ENCODE measurements at places on chromosomes 16 and 17. TPM values are rescaled to one million over a fixed set of nuclear protein-coding genes. Genes with fewer than 3 reads are reported as not detected.
A peak's percentile ranks its signal among the peaks of the same experiment; 100 is the strongest.

DNA sequence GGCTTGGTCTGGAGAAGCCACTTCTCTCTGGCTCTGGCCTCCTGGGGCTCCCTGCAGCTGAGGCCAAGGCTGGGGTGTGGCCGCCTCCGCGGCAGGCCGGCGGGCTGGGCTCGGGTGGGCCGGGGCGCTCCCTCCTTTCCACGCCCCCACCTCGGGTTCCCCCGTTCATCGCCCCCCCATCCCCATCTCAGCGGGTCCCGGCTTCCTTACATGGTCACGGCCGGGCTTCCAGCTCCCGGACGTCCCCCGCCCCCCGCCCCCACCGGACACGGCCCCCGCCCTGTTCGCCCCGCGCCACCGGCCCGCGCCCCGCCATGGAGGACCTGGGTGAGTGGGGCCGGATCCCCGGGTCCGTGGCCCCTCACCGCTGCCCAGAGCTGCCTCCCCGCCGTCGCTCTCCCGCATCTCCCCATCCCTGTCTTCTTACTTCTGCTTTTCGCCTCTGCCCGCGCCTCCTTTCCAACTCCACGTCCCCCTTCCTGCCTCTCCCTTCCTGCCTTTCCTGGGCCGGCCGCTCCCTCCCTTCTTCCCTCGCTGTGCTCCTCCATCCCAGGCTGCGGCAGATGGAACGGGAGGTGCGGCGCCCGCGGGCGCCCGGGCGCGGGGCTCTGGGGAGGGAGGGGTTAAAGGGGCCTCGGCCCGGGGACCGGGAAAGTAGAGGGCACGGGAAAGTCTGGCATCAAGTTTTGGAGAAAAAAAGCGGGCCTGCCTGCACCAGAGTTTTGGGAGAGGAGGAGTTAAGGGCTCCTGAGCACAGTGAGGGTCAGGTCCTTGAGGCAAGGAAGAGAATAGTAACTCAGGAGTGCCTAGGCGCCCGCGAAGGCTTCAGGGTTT is at the start of gene TGFB1I1:
Gene TGFB1I1 (plus strand): TSS at position 278 of the 834 bp plus-strand sequence. CDS start 37 bp downstream, at position 315.
- DNase-seq: peak; percentile 92

- peak; percentile 83 for DNase-seq
Observed at GRCh38 chr17:75511610-75512575, 3.4 kb downstream of the CASKIN2 start.

DNA sequence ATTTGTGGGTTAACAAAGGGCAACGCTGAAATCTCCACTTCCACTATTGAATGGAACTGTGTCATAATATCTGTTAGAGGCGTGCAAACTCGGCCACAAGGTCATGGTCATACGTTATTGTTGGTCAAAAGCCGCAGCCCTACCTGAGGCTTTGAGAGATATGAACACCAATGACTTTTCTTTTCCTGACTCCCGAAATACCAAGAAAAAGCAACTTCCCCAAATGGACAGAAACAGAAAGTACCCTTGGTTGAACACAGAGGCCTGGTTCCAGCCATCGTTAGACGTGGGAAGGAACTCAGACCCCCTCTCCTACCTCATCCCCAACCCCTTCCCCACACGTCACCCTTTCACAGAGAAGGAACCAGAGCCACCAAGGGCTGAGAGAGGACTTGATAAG is 1.4 kb upstream of the PIK3R5 start:
- DNase-seq: no peak

RNF222 gene
- total RNA-seq: not detected

GRCh38 chr17:63232565-63233310 is 213.4 kb downstream of the CYB561 start:
- DNase-seq: peak; percentile 32

DNA sequence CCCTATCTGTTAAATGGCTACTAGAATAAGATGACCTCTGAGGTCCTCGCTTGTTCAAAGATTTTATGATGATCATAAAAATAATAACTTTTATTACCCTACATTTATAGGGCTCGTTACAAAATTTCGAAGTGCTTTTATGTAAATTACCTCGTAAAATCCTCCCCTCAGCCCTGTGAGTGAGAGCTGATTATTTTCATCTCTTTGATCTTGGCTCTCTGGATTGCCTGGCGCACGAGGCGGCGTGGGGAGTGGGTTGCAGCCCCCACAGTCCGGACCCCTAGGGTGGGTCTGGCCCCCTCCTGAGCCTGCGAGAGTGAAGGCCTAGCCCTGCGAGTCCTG is 1.6 kb downstream of the SDK2 start:
- no peak for DNase-seq

CX3CL1 gene
- 9.5 TPM for total RNA-seq

- DNase-seq: no peak
Observed at GRCh38 chr17:3773511-3773910, 27.5 kb downstream of the ITGAE start.

GRCh38 chr17:80835816-80836657 is 155.6 kb upstream of the CHMP6 start:
- peak; percentile 46 for DNase-seq

DNA sequence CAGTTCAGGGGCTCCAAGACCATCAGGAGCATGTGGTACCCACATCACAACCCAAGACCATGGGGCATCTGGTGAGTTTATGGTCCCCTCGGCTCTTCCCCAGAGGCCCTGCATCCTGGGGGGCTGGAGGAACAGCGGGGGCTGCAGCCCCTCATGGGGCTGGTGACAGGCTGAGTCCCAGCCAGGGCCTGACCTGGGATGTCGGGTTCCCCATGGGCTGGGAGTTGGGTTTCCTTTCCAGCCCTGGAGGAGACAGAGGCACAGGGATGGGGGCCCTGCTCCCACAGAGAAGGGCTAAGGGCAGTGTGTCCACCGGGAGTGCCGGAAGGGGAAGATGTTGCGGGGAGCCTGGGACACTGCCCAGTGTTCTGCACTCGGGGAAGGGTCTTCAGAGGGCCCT is 82.4 kb downstream of the GOSR1 start:
- DNase-seq: no peak

DNA sequence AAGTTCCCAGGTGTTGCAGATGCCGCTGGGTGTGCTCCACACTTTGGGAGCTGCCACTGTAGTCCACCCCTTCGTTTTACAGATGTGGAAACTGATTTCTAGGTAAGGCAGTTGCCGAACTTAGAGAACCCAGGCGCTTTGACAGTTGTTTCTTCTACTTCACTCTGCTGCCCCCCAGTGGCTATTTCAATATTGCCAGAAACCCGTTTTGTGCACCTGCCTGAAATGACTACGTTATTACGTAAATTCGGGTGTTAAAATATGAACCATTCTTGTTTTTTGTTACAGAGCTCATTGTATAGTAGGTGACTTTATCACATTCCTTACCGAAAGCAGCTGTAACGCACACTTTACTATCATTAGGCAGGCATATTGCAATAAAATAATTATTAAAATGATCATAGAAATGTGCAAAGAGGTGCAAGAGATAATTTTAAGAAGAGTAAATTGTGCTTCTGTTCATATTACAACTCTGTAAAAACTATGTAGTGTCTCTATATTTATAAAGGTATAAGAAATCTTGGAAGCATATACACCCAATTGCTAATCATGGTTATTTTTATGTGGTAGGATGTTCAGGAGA is 44.9 kb downstream of the OTOA start:
- peak; percentile 84 for DNase-seq

MYO19 gene
- 15.3 TPM for total RNA-seq

- no peak for DNase-seq
Observed at GRCh38 chr17:49990921-49991320, 4.1 kb downstream of the DLX3 start.

NUPR1 gene
- 63.7 TPM for total RNA-seq

DNA sequence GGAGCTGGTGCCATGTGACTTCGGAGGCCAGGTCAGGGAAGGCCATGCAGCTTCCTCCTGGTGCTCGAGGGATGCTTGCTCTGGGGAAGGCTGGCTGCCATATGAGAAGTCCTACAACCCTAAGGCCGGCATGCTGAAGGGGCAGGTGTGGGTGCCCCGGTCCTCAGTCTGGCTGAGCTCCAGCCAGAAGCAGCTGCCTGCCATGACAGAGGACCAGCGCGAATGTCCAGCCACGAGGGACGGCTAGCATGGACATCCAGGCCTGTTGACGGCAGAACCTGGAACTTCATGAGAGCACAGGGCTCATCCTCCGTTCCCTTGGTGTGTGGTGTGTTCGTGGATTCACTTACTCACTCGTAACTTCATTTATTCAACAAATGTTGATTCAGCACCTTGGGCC is 140.6 kb downstream of the IRF8 start:
- DNase-seq: no peak

DNA sequence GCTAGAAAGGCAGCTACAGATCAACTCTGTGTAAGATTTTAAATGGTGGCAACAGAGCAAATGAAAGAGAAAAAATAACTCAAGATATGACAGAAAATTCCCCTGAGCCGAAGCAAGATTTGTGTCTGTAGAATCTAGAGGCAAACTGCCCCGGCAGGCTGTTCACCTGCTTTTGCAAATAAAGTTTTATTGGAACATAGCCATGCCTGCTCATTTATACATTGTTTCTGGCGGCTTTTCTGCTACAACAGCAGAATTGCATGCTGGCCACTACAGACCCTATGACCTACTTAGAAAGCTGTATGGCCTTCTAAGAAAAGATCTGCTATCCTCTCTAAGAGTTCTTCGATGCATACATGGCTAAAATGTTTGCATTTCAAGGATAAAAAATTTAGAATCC is 119.5 kb downstream of the SALL1 start:
- no peak for DNase-seq

TSPOAP1 gene
- total RNA-seq: 21.2 TPM

CLEC10A gene
- total RNA-seq: 7.9 TPM

- no peak for DNase-seq
Observed at GRCh38 chr17:76351526-76352071, 2.1 kb downstream of the PRPSAP1 start.

MT1M gene
- total RNA-seq: 3.0 TPM

DNA sequence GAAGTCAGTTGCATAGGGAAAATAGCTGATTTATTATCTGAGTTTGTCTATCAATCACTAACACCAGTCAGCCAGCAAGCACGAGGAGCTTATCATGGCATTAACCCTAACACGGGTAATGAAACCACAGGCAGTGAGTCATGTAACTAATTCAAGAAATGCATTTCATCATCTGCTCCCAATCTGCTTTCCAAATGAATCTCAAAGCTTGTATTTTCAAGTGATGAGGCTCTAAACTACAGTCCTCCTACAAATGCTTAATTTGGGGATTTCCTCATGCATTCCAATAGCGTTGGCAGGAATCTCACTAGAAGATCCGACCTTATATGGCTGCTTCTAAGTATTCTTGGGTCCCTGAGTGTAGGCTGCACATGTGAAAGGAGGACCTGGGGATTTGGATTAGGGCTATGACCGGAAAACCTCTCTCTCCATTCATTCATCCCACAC is 118.4 kb upstream of the HSBP1 start:
- DNase-seq: no peak

- no peak for DNase-seq
Observed at GRCh38 chr17:57735707-57736106, 9.4 kb downstream of the CCDC182 start.

- peak; percentile 81 for DNase-seq
Observed at GRCh38 chr17:17724307-17725010, 43.2 kb downstream of the RAI1 start.

- DNase-seq: no peak
Observed at GRCh38 chr16:15817446-15817845, 39.4 kb downstream of the MYH11 start.

Data from right cardiac atrium (tissue), 5 donors.